ENCODE measurements at places on chromosomes 1 and 21.
A peak's percentile ranks its signal among the peaks of the same experiment; 100 is the strongest.

- DNase-seq, result no peak
Measured at GRCh38 chr1:180157576-180158057, 2.9 kb downstream of the QSOX1 start.

- no peak for DNase-seq
Measured at GRCh38 chr1:15100121-15100879, 53.2 kb upstream of the TMEM51 start.

DNA sequence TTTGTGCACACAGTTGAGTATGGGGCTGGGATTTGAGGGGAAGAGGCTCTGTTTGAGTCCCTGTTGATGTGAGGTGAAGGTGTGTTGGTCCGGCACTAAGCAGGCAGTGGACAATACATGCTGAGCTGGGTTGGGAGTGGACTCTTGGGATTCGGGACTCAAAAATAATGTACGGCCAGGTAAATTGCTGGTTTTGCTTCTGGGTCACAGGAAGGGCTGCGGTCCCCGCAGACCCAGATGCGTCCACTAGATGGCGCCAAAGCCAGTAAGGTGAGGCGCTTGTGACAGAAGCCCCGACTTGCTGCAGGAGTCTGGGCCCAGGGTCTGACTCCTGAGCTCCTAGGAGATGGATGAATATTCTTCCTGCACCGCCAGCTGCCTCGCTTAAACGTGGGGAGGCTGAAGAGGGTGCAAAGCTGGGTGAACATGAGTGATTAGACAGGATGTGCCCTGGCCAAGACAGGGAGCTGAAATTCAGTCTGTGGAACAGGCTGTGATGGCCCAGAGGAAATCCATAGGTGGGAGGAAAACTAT is 61.4 kb downstream of the ACBD3 start:
- peak; percentile 87 for DNase-seq

DNA sequence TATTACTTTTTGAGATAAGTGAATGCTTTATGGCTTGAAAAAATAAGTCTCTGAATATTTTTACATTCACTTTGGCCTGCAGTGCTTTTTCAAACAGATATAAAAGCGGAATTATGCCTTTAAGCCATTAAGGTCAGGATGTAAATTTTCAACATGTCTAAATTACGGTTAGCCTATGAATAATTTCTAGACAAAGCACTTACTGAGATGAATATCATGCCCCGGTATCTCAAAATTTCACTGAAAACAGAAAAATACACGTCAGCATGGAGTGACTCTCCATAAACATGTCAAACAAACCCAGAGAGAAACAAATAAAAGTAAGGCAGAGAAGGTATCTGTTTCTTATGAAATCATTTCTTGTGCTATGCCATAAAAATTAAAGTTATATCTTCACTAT is 853.9 kb downstream of the KCNT2 start:
- no peak for DNase-seq

- no peak for DNase-seq
Measured at GRCh38 chr1:42592811-42593210, 65.4 kb upstream of the PPIH start.

DNA sequence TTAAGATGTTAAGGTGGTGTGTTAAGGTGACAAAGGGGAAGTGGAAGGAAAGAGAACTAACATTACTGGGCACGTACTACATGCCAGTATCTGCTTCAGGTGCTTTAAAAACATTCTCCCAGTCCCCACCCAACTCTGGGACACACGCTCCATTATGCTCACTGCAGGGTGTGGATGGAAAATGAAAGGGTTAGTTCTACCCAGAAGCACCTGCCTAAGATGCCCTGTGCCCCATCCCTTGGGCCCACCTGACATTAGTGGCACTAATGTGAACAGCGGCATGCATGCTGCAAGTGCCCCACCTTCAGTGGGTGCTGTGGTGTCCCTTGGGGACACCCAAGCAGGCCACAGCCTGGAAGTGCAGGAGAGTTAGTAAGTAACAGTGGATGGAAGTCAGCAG is 82.9 kb upstream of the CXADR start:
- no peak for DNase-seq

DNA sequence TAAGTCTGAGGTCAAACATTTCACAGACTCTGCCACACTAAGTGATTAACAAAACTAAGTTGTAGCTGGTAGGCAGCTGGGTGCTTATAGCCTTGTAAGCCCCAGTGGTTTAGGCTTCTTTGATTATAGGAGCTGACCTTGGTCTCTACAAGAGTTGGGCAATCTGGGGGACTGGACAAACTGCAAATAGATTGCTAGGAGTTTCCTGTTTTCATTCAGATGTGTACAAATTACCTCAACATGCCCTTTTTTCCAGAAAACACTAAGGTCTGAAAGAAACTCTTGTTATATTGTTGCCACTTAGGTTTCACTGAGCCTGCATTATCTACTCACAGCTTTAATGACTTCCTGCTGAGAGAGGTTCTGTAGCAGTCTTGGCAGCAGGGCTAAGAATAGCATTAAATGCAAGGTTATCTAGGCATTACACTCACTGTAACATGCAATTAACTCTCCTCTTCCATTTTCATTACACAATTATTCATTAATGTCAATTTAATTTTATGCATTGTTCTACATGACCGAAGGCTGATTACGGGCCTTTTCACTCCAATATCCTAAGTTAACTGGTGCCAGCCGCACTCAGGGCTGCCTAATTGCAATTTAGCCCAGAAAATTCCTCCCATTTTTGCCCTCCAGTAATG is 314.0 kb downstream of the LMO4 start:
- DNase-seq, result no peak

DNA sequence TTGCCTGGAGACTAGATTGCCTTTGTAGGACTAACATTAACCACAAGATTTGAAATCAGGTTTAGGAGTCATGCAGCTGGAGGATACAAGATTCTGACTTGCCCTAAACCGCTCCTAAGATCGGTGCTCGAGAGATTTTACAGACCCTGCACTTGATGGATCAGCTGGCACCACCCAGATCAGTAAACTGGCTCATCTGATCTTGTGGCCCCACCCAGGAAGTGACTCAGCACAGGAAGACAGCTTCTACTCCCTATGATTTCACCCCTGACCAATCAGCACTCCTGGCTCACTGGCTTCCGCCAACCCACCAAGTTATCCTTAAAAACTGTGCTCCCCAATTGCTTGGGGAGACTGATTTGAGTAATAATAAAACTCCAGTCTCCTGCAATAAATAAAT is 876 bp upstream of the CATSPERE start:
- no peak for DNase-seq

GRCh38 chr1:187203257-187203656 is 374.5 kb downstream of the PLA2G4A start:
- DNase-seq, result no peak

DNA sequence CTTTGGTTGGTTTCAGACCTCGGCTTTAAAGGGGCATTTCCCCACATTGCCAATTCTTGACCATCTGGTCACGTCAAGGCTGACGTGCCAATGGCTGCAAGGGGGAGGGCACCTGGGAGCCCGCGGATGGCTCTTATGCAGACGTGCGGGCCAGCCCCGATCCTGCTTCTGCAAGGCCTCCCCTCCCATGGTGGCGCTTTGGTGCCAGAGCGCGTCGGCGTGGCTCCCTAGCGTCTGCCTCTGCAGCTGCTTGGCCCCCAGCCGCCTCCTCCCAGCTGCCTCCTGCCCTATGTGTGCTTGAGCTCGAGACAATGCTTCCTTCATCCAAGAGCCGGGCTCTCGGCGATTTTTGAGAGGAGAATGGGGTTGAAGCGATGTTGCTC is 29.1 kb downstream of the SKI start:
- DNase-seq, result no peak

DNA sequence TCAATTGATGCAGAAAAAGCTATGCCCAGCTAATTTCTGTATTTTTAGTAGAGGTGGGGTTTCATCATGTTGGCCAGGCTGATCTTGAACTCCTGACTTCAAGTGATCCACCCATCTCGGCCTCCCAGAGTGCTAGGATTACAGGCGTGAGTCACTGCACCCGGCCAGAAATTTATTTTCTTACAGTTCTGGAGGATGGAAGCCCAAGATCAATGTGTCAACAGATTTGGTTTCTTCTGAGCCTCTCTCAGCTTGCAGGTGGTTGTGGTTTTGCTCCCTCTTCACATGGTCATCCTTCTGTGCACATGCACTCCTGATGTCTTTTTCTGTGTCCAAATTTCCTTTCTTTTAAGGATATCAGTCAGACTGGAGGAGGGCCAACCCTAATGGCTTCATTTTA is 35.6 kb downstream of the SHCBP1L start:
- no peak for DNase-seq

- no peak for DNase-seq
Measured at GRCh38 chr21:42363312-42363711, 3.0 kb downstream of the TFF1 start.

GRCh38 chr1:114828251-114828650 is 26.4 kb upstream of the SYCP1 start:
- DNase-seq, result no peak

DNA sequence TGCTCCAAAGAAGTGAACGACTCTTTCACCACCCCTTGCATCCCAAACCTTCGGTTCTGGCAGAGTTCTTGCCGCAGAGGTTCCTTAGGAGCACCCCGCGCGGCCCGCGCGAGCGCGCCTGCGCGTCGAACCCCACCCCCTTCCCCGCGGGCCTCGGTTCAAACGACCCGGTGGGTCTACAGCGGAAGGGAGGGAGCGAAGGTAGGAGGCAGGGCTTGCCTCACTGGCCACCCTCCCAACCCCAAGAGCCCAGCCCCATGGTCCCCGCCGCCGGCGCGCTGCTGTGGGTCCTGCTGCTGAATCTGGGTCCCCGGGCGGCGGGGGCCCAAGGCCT is at the start of gene C1orf56:
TSS of gene C1orf56 (plus strand) at position 161 of the 334 bp plus-strand sequence. CDS start at position 258, 97 bp downstream.
- peak; percentile 35 for DNase-seq

- DNase-seq, result no peak
Measured at GRCh38 chr1:45200906-45201500, 5.4 kb downstream of the ZSWIM5 start.

DNA sequence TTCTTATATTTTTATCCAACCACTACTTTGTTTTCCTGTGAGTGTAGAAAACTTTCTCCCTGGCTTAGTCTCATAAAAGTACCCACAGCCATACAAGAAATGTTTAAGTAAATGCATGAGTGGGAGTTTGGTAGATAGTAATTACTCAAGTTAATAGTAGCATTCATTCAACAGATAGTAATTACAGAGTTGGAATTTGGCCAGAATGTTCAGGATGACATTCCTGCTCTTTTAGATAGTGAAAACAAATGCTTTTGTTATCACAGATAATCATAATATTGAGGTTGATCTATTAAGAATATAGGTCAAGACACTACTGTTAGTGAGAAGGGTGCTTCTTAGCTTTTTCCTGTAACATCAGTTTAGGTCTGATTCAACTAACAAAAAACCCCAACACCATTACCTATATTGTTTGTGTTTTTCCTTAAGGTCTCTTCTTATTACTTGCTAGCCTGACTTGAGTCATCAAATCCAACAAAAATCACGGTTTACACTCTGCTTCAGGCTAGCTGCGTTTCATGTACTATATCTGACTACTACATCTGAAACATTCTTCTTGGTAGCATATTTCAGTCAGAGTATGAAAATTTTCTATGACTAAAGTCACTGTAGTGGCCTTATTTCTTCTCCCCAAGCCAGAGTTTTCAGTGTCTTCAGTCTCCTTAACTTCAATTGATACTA is 163.7 kb downstream of the HS2ST1 start:
- no peak for DNase-seq

DNA sequence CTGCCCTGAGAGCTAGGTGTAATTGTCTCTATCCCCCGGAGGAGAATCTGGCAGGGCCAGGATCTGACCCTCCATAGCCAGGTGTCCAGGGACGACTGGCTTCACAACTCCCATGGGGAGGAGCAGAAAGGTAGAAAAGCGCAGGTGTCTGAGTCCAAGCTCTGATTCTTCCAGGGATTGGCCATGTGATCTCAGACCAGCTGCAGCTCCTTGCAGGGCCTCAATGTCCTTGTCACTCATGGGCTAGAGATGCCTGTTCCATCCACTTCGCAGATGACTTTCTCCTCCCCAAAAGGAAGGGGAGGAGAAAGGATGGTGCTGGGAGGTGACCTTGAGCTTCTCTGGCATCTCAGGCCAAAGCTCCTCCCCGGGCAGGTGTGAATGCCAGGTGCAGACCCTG is 22.7 kb downstream of the HSPG2 start:
- DNase-seq, result no peak

- no peak for DNase-seq
Measured at GRCh38 chr1:151939779-151940178, 30.5 kb upstream of the THEM4 start.

- no peak for DNase-seq
Measured at GRCh38 chr1:112395256-112395820, 676 bp upstream of the CTTNBP2NL start.

GRCh38 chr1:34320053-34320669 is 143.5 kb downstream of the C1orf94 start:
- no peak for DNase-seq

DNA sequence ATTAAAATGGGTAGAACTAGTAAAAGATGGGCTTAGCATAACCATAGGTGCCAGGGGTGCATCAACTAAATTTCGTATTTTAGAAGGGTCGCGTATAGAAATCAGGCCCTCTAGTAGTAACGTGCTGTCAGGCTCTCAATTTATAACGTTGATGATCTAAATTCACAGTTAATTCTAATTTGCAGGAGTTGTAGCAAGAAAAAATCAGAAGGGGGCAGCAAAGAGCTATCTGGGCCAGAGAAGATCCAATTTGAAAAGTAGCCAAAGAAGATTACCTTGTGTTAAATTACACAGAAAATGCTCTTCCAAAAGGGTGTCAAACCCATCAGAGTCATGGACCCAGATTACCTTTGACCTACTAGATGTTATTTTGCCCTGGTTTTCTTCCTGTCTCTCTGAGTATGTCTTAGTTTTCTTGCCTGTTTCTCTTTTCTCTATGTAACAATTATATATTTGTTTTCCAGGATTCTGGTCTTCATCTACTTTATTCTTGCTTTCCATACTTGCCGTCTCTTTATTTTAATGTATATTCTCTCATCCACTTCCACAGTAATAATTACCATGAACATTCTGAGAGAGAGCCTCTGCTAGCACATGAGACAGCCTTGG is 1030.9 kb downstream of the AMY1C start:
- no peak for DNase-seq

DNA sequence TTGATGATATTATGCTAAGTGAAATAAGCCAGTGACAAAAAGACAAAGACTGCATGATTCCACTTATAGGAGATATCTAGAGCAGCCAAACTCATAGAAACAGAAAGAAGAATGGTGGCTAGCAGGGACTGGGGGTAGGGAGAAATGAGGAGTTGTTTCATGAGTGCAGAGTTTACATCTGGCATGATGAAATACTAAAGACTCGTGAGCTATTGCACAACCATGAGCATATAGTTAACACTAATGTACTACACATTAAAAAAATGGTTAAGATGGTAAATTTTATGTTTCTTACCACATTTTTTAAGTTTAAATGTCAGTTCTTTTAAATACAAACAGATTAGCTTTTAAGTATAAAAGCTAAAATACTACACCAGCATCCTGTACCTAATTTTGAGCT is 57.8 kb downstream of the ESRRG start:
- no peak for DNase-seq
